A549 treated with CpdA at 1 μM for 4 hours (cell line): ENCODE measurements at places on chromosomes 12 and 14. TPM values are rescaled to one million over a fixed set of nuclear protein-coding genes. Genes with fewer than 3 reads are reported as not detected.

GSC gene
- total RNA-seq = 0.23 to 0.68 TPM (median 0.44 TPM) in 5 replicates

ISM2 gene
- total RNA-seq = 0.39 to 0.42 TPM (median 0.41 TPM) in 5 replicates

LRRC10 gene
- total RNA-seq = not detected in 5 replicates

DEGS2 gene
- total RNA-seq = 1.2 to 2.7 TPM (median 1.4 TPM) in 5 replicates

TAS2R20 gene
- 0.08 to 0.35 TPM (median 0.15 TPM) in 3 of 5 replicates, not detected in the others for total RNA-seq

NFE2 gene
- 0.09 to 0.24 TPM (median 0.14 TPM) in 4 of 5 replicates, not detected in the other for total RNA-seq

FOXG1 gene
- total RNA-seq = 0.09 to 0.17 TPM (median 0.10 TPM) in 5 replicates

SPRYD4 gene
- 1.7 to 2.0 TPM (median 1.8 TPM) in 5 replicates for total RNA-seq

SELPLG gene
- 0.44 to 1.1 TPM (median 1.0 TPM) in 5 replicates for total RNA-seq

SCYL2 gene
- 16.7 to 22.6 TPM (median 20.4 TPM) in 5 replicates for total RNA-seq

RERGL gene
- not detected in 5 replicates for total RNA-seq

TBX3 gene
- total RNA-seq = 16.9 to 20.2 TPM (median 19.7 TPM) in 5 replicates

RNF212B gene
- total RNA-seq = not detected in 5 replicates

ANO4 gene
- total RNA-seq = 0.03 to 0.15 TPM (median 0.05 TPM) in 3 of 5 replicates, not detected in the others

AQP5 gene
- total RNA-seq = not detected in 5 replicates

TMEM253 gene
- total RNA-seq = 0.40 to 1.1 TPM (median 0.80 TPM) in 5 replicates

PARP11 gene
- 1.2 to 2.6 TPM (median 1.7 TPM) in 5 replicates for total RNA-seq

ZNF891 gene
- total RNA-seq = 0.38 to 0.47 TPM (median 0.43 TPM) in 5 replicates

C1QL4 gene
- total RNA-seq = 3.4 to 5.7 TPM (median 5.0 TPM) in 5 replicates

SDSL gene
- 21.4 to 28.4 TPM (median 24.1 TPM) in 5 replicates for total RNA-seq

CPNE6 gene
- not detected in 5 replicates for total RNA-seq

AKAP3 gene
- total RNA-seq = 0.08 to 0.14 TPM (median 0.12 TPM) in 4 of 5 replicates, not detected in the other

ITGB7 gene
- total RNA-seq = 0.29 to 0.56 TPM (median 0.45 TPM) in 5 replicates

PPFIA2 gene
- not detected in 5 replicates for total RNA-seq

SIVA1 gene
- 135 to 218 TPM (median 184 TPM) in 5 replicates for total RNA-seq

CLEC1B gene
- total RNA-seq = not detected in 5 replicates

SMIM41 gene
- not detected in 5 replicates for total RNA-seq

KCNC2 gene
- total RNA-seq = not detected in 5 replicates

DNAI7 gene
- total RNA-seq = 0.07 to 0.36 TPM (median 0.15 TPM) in 5 replicates

SIX4 gene
- 2.1 to 4.1 TPM (median 3.4 TPM) in 5 replicates for total RNA-seq

DACT1 gene
- 0.40 to 0.81 TPM (median 0.54 TPM) in 5 replicates for total RNA-seq

CACNA2D4 gene
- total RNA-seq = not detected in 5 replicates

WSCD2 gene
- not detected in 5 replicates for total RNA-seq

TRIP11 gene
- 6.4 to 10.9 TPM (median 9.2 TPM) in 5 replicates for total RNA-seq

TPH2 gene
- total RNA-seq = not detected in 5 replicates

IL25 gene
- not detected in 5 replicates for total RNA-seq

CLEC6A gene
- total RNA-seq = not detected in 5 replicates

FIGNL2 gene
- total RNA-seq = 0.14 to 0.41 TPM (median 0.20 TPM) in 5 replicates

IL31 gene
- total RNA-seq = not detected in 5 replicates

METTL1 gene
- 51.0 to 61.9 TPM (median 57.7 TPM) in 5 replicates for total RNA-seq

CPM gene
- total RNA-seq = 6.5 to 9.3 TPM (median 7.9 TPM) in 5 replicates

HOXC9 gene
- total RNA-seq = 10.6 to 13.6 TPM (median 12.5 TPM) in 5 replicates

ZNF10 gene
- 1.4 to 2.3 TPM (median 1.8 TPM) in 5 replicates for total RNA-seq

IRAK3 gene
- total RNA-seq = 0.03 to 0.09 TPM (median 0.06 TPM) in 5 replicates

MYF6 gene
- total RNA-seq = not detected in 5 replicates

BEGAIN gene
- 8.2 to 15.0 TPM (median 11.0 TPM) in 5 replicates for total RNA-seq

LGR5 gene
- 0.08 TPM in 1 of 5 replicates, not detected in the others for total RNA-seq

TSPAN8 gene
- 0.15 to 0.28 TPM in 2 of 5 replicates, not detected in the others for total RNA-seq

WSB2 gene
- 68.6 to 73.1 TPM (median 69.4 TPM) in 5 replicates for total RNA-seq

RNASE3 gene
- total RNA-seq = not detected in 5 replicates

FKBP4 gene
- total RNA-seq = 99.4 to 130 TPM (median 124 TPM) in 5 replicates
